ENCODE measurements at places on chromosomes 4 and X.

- DNase-seq: no peak
Observed at GRCh38 chr4:26746802-26747213, 113.8 kb upstream of the STIM2 start.

DNA sequence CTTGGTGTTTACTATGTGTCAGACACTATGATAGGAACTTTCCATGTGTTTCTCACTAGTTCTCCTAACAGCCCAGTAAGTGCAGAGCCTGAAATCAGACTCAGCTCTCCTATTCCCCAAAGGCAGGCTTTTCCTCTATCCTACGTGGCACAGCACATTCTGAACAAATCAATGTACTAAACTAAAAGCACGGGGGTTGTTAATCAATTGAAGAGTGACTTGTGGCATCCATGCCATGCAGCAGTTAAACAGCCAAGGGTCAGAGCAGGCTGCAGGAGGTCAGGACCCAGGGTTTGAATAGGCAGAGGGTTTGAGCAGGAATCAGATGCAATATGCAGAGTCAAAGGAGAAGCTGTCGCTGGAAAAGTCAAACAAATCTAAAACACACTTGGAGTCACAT is 289.7 kb upstream of the LDB2 start:
- DNase-seq: no peak

DNA sequence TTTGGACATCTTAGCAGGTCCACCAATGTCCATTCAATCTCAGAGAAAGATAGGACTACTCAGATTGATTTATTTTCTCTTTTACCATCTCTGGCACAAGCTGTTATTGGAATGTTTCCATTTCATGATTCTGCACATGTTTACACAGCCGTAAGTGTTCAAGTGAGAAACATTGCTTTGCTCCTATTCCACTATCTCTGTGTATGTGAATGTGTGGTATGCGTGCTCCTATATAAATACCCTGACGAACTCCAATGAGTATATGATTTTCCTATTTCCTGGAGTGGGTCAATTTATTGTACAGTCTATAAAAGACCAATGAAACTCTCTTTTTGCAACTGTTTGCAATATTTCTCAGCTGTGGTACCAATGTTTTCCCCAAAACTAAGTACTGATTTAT is 221.0 kb upstream of the GALNT7 start:
- no peak for DNase-seq

- DNase-seq: no peak
Observed at GRCh38 chrX:71216485-71216884, 6.5 kb upstream of the GJB1 start.

DNA sequence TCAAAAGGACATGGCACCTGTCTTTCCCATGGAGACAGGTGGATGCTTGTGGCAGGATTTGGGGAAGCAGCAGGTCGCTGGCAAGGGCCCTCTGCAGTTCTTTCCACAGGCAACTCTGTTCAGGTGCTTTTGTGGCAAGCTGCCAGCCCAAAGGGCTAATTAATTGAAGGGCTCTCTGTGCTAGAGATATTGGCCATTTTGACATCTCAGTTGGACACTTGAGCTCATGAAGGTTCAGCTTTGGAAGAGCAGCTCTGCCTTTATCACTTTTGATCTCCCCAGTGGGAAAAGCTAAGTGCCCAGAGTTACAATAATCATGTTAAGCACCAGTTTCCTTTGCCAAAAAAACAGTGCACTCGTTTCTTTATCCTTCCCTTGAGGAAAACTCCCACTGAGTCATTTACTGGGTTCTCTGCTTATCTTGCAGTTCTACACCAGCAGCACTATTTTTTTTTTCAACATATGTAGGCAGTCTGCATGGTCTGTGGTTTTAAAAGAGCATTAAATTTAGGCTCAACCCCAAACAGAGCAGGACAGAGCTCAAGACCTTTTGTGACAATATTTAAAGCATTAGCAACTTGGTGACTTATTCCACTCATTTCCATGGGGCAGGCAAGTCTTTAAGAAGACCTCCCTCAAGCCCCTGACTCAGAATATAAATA is 336.4 kb upstream of the RASGEF1B start:
- no peak for DNase-seq

GRCh38 chr4:59341506-59341905 is 1858.6 kb upstream of the ADGRL3 start:
- no peak for DNase-seq

DNA sequence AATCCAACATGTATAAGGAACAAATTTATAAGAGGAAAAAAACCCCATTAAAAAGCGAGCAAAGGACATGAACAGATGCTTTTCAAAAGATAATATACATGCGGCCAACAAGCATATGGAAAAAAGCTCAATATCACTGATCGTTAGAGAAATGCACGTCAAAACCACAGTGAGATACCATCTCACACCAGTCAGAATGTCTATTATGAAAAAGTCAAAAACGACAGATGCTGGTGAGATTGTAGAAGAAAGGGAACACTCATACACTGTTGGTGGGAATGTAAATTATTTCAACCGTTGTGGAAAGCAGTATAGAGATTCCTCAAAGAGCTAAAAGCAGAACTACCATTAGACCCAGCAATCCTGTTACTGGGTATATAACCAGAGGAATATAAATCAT is 465.4 kb downstream of the TMA16 start:
- no peak for DNase-seq

GRCh38 chr4:188002751-188003150 is 7.2 kb downstream of the ZFP42 start:
- no peak for DNase-seq

DNA sequence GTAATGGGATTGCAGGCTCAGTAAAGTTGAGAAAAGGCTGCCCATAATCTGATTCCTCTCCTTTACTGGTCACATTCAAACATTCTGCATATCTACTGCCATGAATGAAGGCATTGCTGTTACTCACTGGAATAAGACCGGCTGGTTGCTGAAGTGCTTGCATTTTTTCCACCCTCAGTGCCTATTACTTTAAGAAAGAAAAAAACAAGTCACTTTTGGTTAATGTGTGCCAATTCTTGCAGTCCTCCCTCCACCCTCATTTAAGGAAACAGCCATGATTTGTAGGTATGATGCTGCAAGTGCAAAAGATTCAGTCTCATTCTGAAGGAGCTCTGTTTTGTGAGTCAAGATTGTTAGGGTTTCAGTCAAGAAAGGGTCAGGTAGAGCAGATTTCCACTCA is 94.9 kb downstream of the EMCN start:
- no peak for DNase-seq
